ENCODE measurements at places on chromosomes 7 and 10.

DNA sequence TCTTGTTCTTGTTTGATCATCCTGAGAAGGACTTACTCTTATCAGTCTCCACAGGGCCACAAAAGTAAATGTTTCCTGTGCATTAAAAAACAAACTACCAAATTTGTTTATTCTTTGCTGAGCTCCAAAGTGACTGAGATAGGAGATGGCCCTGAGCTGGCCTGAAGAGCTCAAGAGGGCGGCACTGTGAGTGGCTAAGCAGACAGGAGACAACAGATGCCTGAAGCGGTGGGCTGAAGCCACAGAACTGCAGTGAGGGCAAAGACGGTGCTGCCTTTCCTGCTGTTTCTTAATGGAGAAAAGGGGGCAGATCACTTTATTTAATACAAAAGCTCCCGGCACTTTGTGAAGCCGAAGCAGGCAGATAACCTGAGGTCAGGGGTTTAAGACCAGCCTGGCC is 379.6 kb downstream of the ARL4A start:
- DNase-seq, result no peak

- no peak for DNase-seq
These were observed 6.3 kb downstream of the TMEM60 start for GRCh38 chr7:77791956-77792355.

DNA sequence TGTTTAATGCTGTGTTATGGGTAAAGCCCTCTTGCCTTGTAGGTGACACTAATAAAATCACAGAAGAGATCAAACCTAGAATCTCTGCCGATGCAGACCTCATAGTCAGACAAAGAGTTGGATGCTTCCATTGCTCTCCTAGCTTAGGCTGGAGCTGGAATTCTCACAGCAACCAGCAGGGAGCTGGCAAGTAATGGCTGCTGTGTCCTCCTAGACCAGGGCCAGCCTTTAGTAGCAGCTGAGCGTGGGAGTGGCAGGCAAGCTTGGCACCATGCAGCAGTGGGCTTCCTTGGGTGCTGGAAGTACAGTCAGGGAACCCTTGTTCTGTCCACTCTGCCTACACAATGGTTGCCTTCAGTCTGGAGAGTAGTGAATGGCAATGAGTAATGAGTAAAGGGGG is 598.3 kb upstream of the GALNT17 start:
- DNase-seq, result no peak

DNA sequence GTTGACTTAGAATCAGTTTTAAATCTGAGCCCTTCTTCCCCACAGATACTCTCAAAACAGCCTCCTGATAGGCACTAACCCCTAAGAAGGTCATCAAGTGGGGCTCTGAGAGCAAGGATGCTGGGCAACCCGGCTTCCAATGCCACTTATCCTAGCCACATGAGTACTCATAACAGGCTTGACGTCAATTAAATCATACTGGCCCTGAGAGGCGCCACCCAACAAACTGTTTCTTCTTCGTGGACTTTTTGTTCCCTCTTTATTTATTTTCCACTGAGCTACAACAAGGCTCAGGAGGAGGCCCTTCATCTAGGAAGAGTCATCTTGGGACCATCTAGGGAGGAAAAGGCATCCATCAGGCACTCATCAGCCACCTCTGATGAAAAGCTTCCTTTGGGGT is 255.9 kb downstream of the KCNMA1 start:
- no peak for DNase-seq

DNA sequence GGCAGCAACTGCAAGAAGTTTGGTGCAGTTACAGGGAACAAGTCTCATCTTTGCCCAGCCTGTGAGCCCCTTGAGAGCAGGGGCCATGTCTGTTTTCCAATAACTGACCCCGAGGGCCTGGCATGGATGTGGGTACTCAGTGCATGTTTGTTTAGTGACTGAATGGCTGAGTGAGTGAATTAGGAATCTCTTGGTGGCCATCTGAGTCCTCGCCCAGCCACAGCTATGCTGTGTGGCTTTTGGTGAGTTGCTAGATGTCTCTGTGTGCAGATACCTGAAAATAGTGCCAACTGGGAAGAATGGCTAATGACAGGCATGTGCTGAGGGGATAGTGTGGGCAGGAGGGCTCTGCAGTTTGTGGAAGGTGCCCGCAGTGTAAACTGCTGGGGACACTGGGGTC is 54.4 kb upstream of the PCBD1 start:
- DNase-seq, result no peak

DNA sequence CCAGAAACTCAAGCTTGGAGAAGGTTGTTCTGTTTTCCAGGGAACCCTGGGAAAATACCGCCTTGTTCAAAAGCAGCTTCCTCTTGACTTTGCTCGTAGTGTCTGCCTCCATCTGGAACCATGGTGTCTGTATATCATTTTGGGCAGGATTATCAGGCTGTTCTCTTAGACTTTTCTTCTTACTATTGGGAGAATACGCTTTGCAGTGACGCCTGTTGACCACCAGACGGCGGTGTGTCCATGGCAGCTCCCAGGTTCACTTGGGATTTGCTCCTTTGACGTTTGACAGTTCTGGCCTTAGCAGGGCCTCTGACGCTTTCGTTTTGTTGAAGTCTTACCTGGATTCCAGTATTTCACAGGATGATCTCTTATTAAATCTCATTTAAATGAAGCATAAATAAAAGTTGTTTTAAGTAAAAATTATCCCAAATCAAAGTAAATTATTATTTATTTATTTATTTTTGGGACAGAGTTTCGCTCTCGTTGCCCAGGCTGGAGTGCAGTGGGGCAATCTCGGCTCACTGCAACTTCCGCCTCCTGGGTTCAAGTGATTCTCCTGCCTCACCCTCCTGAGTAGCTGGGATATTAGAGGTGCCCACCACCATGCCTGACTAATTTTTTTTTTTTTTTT is 41.8 kb upstream of the GJD4 start:
- DNase-seq, result no peak

DNA sequence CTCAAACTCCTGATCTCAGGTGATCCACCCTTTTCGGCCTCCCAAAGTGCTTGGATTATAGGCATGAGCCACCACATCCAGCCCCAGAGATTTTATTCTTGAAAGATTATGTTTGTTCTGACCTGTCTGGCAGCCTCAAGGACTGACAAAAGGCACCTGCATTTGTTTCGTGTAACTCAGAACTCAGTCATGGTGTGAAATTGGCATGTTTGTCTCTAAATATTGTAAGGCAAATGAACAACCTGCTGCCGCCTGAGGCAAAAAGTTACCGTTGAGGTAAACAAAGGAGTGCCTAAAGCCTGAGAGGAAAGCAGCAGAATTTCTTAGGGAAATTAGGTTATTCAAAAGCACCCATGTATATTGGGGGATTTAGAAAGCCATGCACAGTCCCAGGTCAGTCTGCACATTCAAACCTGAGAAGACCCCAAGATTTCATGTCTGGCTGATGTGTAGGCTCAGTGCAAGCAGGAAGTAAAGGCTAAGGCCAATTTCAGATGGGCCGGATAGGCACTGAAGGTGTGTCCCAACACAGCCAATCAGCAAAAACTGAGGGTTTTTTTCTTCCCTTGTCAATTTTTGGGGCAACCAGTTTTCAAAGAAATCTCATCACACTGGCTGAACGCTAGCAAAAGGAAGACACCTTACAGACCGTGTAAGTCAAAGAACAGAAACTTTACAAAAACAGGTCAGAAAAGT is 33.3 kb upstream of the HHEX start:
- no peak for DNase-seq

DNA sequence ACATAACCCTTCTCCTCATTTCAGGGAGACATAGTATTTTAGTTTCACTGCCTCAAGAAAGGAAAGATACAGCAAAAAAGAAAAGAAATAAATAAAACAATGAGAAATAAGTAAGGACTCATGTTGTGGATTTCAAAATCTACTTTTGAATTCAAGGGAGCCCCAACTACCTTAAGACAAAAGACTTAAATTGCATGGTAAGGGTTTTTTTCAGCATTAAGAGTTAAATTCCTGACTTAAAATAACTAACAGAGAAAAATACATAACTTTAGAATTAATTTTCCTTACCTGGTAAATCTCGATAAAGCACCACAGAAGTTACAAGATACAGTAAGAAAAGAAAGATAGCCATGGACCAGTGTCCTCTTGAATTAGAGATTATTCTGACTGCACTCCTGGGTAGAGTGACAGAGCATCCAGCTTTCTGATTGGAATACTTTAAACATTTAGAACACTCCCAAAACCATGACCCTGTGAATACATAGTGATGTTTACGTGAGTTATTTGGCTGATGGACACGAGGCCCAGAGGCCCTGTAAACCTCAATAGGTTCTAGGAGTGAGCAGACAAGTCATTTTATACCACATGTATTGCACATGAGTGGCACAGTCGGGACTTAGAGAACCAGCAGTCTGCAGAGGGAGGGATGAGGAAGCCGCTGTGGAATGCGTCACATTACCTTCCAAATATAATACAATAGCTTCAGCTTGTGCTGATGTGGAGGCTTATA is 292.5 kb upstream of the SEMA3C start:
- DNase-seq, result no peak

- no peak for DNase-seq
These were observed 1134.0 kb upstream of the LRRN3 start for GRCh38 chr7:109956916-109957315.

- DNase-seq, result no peak
These were observed 21.2 kb downstream of the YAE1 start for GRCh38 chr7:39587393-39587792.

GRCh38 chr10:106107706-106108105 is 1056.8 kb downstream of the SORCS1 start:
- no peak for DNase-seq

DNA sequence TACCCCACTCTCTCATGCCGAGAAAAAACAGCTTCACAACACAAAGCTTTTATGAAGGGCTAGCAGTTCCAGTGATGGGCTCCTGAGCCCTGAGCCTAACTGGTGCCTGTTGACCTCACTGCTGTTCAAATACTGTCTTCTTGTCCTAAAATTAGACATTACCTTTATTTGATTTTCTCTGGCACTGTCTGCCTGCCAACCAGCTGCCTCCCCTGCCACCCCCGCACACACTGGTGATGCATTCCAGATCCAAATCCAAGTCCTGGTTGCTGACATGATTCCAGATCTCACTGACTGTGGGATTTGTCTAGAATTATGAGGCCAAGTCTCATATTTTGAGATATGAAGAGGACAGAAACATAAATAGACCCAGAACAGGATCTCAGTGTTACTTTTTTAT is 816.2 kb downstream of the NRG3 start:
- DNase-seq, result no peak

DNA sequence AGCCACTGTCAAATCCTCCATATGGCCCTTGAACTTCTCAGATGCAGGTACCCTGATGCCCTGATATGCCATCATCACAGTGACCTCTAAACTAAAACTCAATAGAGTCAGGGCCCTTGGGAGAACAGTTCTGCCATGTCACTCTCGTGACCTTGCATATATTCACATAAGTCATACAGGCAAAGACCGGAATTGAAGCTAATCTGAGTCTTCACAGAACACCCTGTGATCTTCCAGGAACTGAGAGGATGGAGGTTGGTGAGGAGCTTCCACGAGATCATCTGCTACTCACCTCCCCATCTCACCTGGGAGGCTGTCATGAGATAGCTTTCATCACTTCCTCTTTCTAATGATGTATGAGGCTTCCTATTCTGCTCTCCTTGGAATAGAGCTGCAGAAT is 228.7 kb upstream of the CCDC6 start:
- no peak for DNase-seq

- DNase-seq, result no peak
These were observed 35.4 kb downstream of the JMJD1C start for GRCh38 chr10:63430091-63430998.

DNA sequence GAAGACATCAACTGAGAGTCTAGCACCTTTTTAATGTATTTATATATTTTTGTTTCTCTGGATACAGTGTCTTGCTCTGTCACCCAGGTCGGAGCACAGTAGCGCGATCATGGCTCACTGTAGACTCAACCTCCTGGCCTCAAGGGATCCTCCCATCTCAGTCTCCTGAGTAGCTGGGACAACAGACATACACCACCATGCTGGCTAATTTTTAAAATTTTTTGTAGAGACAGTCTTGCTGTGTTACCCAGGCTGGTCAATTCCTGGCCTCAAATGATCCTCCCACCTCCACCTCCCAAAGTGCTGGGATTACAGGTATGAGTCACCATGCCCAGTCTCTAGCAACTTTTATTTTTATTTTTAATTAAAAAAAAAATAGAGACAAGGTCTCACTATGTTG is 51.4 kb upstream of the ANLN start:
- no peak for DNase-seq

DNA sequence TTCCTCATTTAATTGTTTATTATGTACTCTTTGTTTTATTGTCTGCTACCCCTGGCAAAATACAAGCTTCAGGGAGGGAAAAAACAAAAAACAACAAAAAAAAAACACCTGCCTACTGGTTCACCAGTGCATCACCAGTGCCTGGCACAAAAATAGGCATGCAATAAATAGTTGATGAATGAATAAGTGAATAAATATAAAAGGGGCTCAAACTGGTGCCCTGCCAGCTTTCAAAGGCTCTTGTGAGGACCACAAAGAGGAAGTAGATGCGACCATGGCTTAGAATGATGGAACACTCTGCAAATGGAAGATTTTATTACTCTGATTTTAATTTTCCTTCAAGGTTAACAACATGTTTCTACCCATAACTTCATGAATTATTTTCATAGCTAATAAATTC is 213.0 kb upstream of the INHBA start:
- DNase-seq, result no peak

DNA sequence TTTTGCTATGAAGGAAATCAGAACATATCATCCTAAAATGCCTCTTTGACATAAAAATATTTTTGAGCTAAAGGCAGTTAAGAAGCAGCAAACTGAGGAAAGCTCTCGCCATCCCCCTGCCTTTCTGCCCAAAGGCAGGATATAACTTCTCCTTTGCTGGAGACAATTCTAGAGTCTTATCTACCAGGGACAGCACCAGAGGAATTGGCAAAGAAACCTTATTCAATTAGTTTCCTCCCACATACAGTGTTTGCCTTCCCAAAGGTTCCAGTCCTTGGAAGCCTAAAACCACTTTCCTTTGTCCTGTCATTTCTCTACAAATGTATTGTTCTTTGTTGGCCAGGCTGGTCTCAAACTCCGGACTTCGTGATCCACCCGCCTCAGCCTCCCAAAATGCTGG is 33.7 kb downstream of the MASTL start:
- no peak for DNase-seq

DNA sequence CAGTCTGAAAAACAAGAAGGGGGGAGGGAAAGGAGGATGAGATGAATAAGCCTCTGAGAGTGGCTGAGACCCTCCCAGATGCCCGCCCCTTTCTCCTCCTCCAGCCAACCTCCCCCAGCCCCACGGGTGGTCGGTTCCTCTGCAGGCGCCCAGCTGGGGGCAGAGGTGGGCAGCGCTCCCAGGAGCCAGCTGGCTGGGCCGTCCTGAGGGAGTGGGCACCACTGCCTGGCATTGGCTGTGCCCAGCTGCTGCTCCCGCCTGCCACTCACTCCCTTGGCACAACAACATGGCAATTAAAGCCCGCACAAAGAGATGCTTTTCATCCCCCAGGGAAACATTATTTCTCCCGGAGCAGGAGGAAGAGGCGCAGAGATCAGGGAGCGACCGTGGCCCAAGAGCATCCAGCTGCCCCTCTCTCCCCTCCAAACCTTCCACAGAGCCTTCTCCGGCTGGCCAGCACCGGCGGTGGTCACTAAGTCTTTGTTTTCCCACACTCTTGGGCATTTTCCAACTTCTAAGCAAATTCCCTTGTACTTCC is 107.2 kb downstream of the SPDYE5 start:
- peak; percentile 81 for DNase-seq

GRCh38 chr7:152675759-152676636 is at the start of gene XRCC2:
XRCC2 (minus strand) TSS chr7:152676141; CDS start chr7:152676079, 62 bp downstream.
- peak; percentile 87 for DNase-seq

- no peak for DNase-seq
These were observed 119.1 kb upstream of the FOXP2 start for GRCh38 chr7:114295522-114295921.

GRCh38 chr7:117435475-117436043 is 8.3 kb upstream of the ASZ1 start:
- DNase-seq, result no peak

- DNase-seq, result no peak
These were observed 136.9 kb upstream of the PRSS1 start for GRCh38 chr7:142612237-142612881.

Measured in NCI-H2081 treated with DMSO at 0.1 percent for 48 hours (cell line).